Frontal cortex (tissue), 4 donors: ENCODE measurements at places on chromosomes 6 and 20. TPM values are rescaled to one million over a fixed set of nuclear protein-coding genes. Genes with fewer than 3 reads are reported as not detected.

- no peak for DNase-seq
Observed at GRCh38 chr6:137819740-137820139, 47.3 kb upstream of the TNFAIP3 start.

- DNase-seq = no peak
Observed at GRCh38 chr6:125826695-125827463, 36.1 kb downstream of the NCOA7 start.

DNA sequence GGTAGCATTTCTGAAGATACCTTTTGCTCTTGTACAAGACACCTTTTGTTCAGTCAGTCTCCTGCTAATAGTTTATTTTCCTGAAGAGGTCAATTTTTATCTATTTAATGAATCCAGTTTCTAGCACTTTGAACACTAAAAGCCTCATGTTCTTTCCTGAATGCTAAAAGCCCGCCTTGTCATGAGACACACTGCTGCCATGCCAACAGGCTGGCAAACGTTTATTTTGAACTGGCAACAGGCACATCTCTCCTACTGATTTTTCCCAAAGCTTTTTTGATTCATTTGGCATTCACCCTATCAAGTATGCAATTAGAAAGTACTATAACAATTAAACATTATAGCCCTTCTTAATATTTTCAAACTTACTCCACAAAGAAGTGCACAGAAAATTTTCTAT lies 421.2 kb upstream of the EYS start:
- no peak for DNase-seq

DNA sequence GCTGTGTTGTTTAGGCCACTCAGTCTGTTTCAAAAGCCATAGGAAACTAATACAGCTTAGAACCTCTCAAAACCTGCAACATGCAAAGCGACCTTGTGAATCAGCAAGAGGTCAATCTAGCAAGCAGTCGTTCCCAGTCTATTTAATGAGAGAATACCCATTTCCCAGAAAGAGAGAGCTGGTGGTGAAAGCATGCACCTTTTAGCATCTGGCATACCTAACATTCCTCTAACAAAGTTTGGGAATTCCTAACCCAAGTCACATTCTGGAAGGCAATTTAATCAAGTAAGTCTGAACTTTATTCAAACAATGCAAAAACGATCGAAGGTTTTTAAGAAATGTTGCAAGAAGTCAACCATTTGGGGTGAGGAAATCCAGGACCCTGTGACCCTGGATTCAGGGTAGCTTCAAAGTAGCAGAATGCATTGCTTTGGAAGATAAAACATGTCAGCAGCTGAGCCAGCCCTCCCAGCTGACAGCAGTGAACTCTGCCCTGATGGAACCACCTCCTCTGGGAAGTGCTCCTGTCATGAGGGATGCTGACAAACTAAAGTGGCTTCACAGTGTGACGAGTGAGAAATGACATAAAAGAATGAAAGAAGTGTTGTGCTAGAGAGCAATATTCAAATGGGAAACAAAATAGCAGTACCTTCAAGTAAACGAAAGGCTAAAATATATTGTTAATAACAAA lies 104.8 kb downstream of the GMDS start:
- DNase-seq = no peak

DNA sequence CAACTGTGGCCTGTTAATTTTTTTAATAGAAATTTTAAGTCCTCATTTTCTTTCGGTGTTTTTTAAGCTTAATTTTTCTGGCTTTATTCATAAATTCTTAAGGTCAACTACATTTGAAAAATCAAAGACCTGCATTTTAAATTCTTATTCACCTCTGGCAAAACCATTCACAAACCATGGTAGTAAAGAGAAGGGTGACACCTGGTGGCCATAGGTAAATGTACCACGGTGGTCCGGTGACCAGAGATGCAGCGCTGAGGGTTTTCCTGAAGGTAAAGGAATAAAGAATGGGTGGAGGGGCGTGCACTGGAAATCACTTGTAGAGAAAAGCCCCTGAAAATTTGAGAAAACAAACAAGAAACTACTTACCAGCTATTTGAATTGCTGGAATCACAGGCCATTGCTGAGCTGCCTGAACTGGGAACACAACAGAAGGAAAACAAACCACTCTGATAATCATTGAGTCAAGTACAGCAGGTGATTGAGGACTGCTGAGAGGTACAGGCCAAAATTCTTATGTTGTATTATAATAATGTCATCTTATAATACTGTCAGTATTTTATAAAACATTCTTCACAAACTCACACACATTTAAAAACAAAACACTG lies 10.1 kb downstream of the HFE start:
- DNase-seq = no peak

- DNase-seq = no peak
Observed at GRCh38 chr6:9540126-9540525, 874.7 kb downstream of the TFAP2A start.

GRCh38 chr20:47397652-47398301 lies 41.3 kb upstream of the ZMYND8 start:
- DNase-seq = no peak

- DNase-seq = no peak
Observed at GRCh38 chr20:63004607-63005364, 2.0 kb downstream of the BHLHE23 start.

- DNase-seq = no peak
Observed at GRCh38 chr6:31687321-31687720, 6.5 kb upstream of the LY6G5C start.

- no peak for DNase-seq
Observed at GRCh38 chr6:89930789-89931188, 36.5 kb downstream of the GJA10 start.

Gene SLC22A1
- not detected for total RNA-seq

Gene ELOVL2
- 55.4 TPM for total RNA-seq

Gene GJA10
- not detected for total RNA-seq

Gene C6orf141
- 4.9 TPM for total RNA-seq

Gene TP53TG5
- not detected for total RNA-seq

Gene SCUBE3
- total RNA-seq = 1.6 TPM

Gene PTK6
- total RNA-seq = not detected

Gene POU5F1
- total RNA-seq = not detected

Gene PRR18
- total RNA-seq = under 0.01 TPM

Gene BFSP1
- total RNA-seq = 0.41 TPM

Gene SEC23B
- total RNA-seq = 68.9 TPM
